HepG2 (cell line): ENCODE measurements at places on chromosomes 3 and 15. TPM values are rescaled to one million over a fixed set of nuclear protein-coding genes. Genes with fewer than 3 reads are reported as not detected.

- no peak for DNase-seq
Observed at GRCh38 chr3:180755556-180755955, 76.3 kb upstream of the CCDC39 start.

- peak; percentile 45 for DNase-seq
Observed at GRCh38 chr15:71780115-71780976, 30.0 kb upstream of the NR2E3 start.

GRCh38 chr3:30578479-30578878, 27.9 kb upstream of the TGFBR2 start:
- DNase-seq = peak; percentile 61

DNA sequence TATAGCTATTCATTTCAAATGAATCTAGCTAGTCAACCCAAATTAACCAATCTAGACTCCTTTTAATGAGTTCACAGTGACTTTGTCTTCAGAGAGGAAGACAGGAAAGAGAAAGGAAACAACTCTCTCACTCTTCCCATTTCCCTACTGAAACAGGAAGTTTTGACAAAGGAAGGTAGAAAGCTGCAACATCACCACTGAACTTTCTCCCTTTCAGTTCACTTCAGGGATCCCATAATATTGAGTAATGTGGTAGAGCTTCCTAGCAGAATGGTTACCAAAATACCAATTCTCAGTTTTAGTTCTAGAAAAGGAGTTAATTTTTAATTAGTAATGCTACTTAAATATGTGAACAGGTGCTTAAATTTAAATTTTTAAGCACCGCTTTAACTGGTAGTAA, 7.5 kb downstream of the VPS13C start:
- DNase-seq = no peak

GRCh38 chr3:19347671-19348070, 199.4 kb downstream of the KCNH8 start:
- DNase-seq = no peak

DNA sequence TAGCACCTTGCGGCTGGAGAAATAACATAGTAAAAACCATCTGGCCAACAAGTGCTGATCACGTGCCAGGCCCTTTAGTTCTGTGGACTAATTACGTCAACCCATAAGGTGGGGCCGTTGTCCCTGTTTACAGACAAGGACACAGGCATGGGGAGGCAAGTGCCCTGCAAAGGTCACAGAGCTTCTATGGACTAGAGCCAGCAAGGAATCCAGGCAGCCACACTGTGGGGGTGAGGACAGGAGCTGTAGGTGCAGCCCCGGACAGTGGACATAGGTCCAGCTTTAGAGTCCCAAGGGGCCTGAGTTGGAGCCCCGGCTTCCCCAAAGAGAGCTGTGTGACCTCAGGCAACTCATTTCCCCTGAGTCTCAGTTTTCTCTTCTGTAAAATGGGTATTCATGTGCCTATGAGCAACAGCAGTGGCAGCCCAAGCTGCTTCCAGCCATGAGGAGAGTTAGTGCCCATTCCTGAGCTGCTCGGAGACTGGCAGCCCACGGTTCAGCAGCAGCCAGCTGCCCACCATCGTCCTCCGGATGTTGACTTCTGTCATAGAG, 13.9 kb downstream of the CHST13 start:
- no peak for DNase-seq

DNA sequence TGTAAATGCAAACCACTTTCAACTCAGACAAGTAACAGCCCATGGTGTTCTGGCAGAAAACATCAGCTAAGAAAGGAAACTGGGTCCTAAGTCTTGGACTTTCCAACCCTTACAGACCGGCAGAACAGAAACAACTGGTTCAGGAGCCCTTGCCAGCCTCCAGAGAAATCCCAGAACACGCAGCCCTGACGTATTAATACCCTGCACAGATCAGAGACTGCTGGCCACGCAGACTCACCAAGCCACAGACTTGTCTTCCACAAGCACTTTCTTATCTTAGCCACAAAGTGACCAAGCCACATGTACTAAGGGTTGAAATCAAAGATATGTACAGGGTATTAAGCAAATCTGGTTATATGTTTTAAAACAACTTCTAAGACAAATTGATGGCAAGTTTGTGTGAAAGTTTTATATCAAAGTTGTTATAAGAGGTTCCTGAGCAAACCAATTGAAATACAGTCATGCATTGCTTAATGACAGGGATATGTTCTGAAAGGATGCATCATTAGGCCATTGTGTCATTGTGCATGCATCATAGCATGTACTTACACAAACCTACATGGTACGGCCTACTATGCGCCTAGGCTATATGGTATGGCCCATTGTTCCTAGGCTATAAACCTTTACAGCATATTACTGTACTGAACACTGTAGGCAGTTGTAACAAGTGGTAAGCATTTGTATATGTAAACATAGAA, 36.8 kb downstream of the BTD start:
- DNase-seq = no peak

DNA sequence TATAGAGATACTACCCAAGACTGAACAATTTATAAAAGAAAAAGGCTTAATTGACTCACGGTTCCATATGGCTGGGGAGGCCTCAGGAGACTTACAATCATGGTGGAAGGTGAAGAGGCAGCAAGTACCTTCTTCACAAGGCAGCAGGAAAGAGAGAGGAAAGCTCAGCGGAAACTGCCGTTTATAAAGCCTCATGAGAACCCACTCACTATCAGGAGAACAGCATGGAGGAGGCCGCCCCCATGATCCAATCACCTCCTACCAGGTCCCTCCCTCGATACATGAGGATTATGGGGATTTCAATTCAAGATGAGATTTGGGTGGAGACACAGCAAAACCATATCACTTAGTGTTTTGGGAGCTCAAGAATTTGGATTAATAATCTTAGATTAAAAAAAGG, 240.2 kb downstream of the UACA start:
- DNase-seq = no peak

DNA sequence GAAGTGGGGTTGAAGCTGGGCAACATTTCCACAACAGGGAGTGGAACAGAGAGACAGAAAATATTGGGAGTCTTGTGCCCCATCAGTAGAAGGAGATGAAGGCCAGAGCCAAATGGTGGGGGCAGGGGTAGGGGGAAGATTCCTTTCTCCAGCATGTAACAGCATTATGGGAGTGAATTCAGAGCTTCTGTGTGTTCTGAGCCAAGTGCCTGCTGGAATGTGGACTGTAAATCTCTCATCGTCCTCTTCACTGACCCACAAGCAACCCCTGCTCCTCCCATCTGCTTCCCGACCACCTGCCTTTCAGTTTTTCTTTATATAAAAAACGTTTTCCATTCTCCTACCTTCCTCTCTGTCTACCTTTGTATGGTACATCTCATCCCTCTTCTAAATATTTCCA, 344.2 kb upstream of the TPRG1 start:
- DNase-seq = no peak

DNA sequence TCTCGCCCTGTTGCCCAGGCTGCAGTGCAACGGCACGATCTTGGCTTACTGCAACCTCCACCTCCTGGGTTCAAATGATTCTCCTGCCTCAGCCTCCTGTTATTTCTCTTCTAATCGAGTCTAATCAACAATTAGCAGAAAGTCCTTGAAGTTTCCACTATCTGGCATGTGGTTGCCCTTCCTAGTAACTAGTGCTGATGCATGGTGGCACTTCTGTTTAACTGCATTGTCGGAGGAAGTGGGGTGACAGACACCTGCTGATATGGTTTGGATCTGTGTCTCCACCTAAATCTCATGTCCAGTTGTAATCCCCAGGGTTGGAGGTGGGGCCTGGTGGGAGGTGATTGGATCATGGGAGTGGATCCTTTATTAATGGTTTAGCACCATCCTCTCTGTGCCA, 9.2 kb downstream of the CRTAP start:
- DNase-seq = no peak

- DNase-seq = no peak
Observed at GRCh38 chr15:61184431-61184830, 44.7 kb downstream of the RORA start.

GRCh38 chr3:54309601-54310000, 187.2 kb downstream of the CACNA2D3 start:
- no peak for DNase-seq

DNA sequence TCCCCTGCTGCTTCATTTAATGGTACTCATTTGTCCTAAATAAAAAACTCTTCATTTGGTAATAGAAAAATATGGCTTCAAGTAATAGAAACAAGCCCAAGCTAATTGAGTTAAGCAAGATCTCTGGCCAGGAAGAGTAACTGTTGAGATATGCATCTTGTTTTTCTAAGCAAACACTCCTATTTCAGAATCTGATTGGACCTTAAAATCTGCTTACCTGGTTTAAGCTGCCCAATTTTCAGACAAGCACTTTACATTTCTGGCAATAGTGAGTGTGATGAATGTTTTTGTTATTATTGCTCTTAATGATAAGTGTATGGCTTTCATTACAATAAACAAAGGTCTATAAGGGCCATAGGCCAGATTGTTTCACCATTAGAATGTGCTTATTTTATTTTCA, 86.2 kb downstream of the CMSS1 start:
- DNase-seq = no peak

DNA sequence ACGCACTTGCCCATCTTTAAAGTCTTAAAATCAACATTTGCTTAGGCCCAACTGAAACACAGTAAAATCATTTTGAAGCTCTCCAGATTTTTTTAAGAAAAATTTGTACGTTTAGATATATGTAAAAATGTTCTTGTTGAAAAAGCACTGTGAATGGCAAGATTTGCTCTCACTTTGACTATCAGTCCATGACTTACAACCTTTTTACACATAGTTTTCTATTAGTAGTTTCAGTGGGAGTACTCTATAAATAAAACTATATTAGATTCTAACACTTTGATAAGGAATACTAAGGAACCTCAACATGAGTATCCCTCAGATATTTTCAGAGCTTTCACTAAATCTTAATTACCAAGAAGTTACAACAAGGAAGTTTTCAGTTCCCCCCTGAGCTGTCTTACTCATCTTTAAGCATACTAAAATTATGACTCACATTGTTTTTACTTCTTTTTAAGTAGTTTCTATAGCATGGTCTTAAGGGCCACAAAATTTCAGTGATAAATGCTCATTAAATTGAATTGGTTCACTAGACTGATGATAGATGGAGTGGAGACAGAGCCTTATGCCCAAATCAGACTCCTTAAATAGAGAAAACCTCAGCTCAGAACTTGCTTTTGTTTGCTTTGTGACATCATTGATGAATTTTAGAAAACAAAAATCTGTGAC, 31.6 kb upstream of the RAP2B start:
- no peak for DNase-seq

- DNase-seq = no peak
Observed at GRCh38 chr15:58393241-58393662, 38.5 kb upstream of the LIPC start.

DNA sequence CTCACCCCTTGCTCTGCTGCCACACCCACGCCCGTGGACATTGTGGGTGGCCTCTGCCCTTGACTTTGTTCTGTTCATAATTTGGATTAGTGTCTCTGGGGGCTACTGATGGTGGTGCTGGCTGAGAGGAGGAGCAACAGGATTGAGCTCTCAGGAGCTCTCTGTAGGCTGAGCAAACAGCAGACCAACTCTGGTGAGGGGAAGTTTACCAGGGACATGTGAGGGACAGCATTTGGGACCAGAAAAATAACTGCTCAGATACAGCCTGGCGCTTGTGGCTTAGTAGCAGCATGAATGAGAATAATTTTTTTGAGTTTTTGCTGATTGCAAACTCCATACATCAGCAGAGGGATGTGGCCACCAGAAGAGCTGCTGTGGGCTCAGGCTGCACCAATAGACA, 14.8 kb downstream of the PPCDC start:
- DNase-seq = no peak

Gene GRIP2
- 0.08 and 0.24 TPM in 2 replicates for total RNA-seq

Gene VGLL3
- total RNA-seq = 0.01 and 0.07 TPM in 2 replicates

Gene SAMMSON
- not detected in 2 replicates for total RNA-seq

Gene LRRK1
- 0.07 and 0.13 TPM in 2 replicates for total RNA-seq

Gene CCDC9B
- total RNA-seq = 1.0 and 1.6 TPM in 2 replicates

Gene TRIM42
- not detected in 2 replicates for total RNA-seq

Gene AADACL2
- total RNA-seq = not detected in 2 replicates

Gene HCN4
- not detected in 2 replicates for total RNA-seq

Gene VPS13C
- total RNA-seq = 26.8 and 27.6 TPM in 2 replicates

Gene DCP1A
- total RNA-seq = 14.2 and 20.7 TPM in 2 replicates
